ENCODE measurements at places on chromosomes 2 and 18.

GRCh38 chr2:72012886-72013574 lies 134.6 kb downstream of the CYP26B1 start:
- DNase-seq = no peak

DNA sequence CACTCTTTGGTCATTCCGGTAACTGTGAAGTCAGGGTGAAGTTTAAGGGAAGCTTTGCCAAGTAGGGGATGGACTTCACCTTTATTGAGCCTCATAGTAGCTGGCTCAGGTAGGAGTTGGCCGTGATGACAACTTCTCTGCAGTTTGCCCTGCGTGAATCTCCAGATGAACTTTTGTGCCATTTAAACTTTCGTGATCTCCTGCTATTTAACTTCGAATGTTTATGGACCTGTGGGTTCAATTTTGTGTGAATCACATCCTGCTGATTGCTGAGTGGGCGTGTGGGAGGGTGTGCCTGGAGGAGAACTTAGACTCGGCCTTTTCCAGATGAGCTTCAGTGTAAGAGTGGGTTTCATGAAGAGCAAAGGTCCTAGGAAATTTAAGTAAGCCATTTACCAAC lies 4.2 kb downstream of the UGT1A1 start:
- no peak for DNase-seq

- DNase-seq = no peak
Observed at GRCh38 chr2:222909286-222909685, 48.5 kb downstream of the ACSL3 start.

- no peak for DNase-seq
Observed at GRCh38 chr2:196088203-196088602, 19.6 kb upstream of the DNAH7 start.

- no peak for DNase-seq
Observed at GRCh38 chr2:106965611-106966010, 79.6 kb upstream of the ST6GAL2 start.

GRCh38 chr2:128422571-128422970 lies 103.9 kb upstream of the HS6ST1 start:
- DNase-seq = no peak

- no peak for DNase-seq
Observed at GRCh38 chr18:39453882-39454281, 1888.3 kb upstream of the CELF4 start.

GRCh38 chr18:59990121-59990823 lies 90.5 kb downstream of the PMAIP1 start:
- no peak for DNase-seq

- no peak for DNase-seq
Observed at GRCh38 chr2:235776531-235776930, 282.7 kb downstream of the AGAP1 start.

DNA sequence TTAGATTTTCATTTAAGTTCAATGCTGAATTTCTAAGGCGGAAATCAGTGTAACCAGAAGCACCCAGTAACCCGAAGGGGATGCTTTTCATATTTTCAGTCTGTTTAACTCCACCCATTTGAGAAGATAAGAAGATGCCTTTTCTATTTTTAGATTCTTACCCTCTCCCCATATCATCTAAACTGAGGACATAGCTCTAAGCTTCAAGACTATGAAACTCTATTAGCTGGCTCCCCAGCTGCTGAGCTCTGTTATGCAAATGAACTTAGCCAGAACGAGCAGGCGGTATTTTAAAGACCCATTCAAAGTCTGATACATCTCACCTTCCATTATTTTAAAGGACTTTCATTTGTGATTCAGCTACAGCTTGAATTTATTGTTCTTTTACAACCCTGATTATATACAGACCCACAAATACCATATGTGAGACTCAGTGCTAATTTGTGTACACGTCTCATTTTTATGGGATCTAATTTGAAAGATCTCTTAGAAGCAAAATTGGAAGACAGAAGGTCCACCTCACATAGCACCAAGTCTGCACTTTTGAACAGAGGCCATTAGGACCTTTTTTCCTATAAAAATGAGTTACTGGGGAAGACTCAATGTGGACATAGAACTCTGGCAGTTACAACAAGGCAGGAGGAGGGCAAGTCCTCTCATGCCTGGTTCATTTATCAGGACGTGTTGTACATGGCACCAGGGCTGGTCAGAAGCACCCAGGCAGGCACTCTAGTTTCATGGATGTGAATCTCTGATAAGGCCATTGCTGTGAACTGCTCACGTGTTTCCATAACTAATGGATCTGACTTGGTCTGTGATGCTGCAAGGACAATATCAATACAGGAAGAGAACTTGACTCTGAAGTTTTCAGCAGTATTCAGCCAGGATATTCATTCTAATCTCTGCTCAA lies 16.3 kb downstream of the CDC42EP3 start:
- DNase-seq = no peak

DNA sequence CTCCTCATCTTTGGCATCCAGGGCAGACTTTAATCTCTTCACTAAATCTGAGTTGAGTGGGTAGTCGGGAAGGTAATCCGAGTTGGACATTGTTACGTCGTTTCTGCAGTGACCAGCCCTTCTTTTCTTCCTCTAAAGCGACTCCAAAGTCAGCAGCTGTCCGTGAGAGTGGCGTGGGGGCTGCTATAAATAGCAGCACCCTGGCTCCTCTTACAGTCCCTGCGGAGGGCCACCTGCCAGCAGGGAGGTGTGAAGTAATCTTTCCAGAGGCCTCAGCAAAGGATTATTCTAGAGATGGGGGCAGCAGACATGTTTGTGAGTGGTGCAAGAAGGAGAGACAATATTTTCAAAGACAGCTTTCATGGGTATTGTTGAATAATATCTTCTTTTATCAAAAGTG lies at the start of gene ASB18:
Gene ASB18, minus strand, starts transcription at position 151 of the 400 bp plus-strand sequence. Its CDS starts 61 bp downstream, at position 90.
- DNase-seq = no peak

DNA sequence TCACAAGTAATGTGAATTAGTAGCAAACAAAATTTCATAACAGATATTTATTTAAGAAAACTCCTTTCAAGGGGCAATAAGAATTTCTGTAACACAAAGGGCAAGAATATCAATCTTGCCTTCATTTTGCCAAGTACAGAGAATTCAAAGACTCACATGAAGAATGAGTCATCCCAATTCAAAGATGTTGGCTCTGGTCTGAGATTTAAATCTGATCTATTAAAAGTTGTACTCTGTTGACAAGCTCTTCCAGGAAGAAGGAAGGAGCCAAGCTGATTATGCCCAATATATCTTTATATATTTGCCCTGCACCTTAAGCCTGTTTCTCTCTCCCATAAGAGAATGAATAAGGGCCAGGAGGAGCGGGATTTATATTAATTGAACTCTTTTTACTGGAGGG lies 55.9 kb upstream of the RPE start:
- DNase-seq = no peak

- no peak for DNase-seq
Observed at GRCh38 chr2:105822186-105822585, 77.5 kb downstream of the NCK2 start.

- DNase-seq = no peak
Observed at GRCh38 chr18:199768-200167, 41.4 kb downstream of the USP14 start.

DNA sequence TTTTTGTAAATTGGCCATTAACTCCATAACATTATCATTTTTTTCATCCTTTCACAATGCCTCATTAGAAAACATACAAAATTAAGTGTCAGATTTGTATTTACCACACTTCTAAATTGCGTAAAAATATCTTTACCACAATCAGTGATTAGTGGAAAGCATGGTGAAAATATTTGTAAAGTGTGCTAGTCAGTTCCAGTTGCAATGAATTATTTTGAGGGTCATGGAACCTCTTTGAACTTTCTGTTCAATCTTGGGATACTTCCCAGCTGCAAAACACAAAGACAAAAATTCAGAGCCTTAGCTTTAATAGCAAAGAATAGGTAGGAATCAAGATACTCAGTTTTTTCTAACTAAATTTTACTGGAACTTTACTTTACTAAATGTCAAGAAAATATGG lies 4.0 kb upstream of the COL3A1 start:
- DNase-seq = no peak

DNA sequence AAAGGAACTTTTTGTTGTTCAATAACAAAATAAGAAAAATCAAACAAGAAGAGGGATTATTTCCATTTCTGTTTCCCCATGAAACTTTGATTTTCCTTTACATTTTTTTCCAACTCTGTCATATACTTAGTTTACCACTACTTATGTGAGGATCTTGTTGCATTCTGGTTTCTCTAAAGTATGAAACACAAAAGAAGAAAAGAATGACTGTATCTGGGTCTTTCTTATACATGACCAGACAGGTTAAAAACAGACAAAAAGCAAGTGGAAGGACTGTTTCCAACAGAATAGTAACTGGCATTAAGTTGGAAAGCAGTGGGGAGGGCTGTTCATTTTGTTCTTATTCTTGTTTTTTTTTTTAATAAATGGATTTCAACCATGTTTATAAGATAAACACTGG lies 1207.8 kb upstream of the FAM98A start:
- no peak for DNase-seq

GRCh38 chr18:52937840-52938239 lies 597.8 kb downstream of the DCC start:
- no peak for DNase-seq

- DNase-seq = no peak
Observed at GRCh38 chr2:1708476-1709334, 35.6 kb downstream of the PXDN start.

DNA sequence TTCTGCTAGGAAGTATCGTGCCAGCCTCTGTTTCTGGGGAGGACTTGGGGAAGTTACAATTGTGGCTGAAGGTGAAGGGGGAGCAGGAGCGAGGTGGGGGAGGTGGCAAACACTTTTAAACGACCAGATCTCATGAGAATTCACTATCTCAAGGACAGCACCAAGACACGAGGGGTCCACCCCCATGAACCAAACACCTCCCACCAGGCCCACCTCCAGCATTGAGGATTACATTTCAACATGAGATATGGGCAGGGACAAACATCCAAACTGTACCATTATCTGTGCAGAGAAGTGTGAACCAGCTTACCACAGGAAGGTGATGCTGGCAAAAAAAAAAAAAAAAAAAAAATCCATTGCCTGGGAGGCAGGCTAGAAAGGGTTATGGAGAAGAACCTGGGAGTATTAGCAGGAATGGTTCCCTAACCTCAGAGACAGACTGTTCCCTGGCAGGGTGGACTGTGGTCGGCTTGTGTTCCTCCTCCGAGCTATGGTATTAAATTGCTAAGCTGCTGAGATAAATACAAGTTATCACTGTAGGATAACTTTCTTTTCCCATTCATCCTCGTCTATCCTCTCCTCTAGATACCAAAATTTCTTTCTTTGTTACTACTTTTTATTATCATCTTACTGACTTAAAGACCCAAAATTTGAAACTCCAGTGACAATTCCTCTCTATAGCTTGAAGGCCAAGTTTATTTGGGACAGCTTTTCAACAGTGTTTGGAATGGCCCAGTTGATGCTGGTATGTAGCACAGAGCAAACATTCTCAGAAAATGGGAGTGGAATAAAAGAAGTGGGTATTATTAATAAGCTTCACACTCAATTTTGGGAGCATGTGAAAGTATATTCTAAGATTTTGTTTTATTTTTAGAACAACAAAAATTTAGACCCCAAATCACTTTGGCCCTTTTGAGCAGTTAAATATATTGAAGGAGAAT lies 73.7 kb upstream of the MAP3K20 start:
- DNase-seq = no peak
